ENCODE measurements at places on chromosomes 6 and 20.

DNA sequence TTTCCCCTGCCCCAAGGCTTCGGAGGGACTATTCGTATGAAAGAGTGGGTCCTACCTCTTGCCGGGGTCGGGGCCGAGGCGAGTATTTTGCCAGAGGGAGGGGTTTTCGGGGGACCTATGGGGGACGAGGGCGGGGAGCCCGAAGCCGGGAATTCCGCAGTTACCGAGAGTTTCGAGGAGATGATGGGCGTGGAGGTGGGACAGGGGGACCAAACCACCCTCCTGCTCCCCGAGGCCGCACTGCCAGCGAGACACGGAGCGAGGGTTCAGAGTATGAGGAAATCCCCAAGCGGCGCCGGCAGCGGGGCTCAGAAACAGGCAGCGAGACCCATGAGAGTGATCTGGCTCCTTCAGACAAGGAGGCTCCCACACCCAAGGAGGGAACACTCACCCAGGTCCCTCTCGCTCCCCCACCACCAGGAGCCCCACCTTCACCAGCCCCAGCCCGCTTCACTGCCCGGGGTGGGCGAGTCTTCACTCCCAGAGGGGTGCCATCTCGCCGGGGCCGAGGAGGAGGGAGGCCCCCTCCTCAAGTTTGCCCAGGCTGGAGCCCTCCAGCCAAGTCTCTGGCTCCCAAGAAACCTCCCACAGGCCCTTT is 11.3 kb downstream of the PRRC2A start:
- peaks cover 94% of the 10 kb centered on the region for H3K36me3 ChIP-seq
- DNase-seq = no peak
- H3K27me3 ChIP-seq = no peaks in the 10 kb centered on the region
- peaks cover 4% of the 10 kb centered on the region for H3K4me1 ChIP-seq
- H3K27ac ChIP-seq = no peak overlapping the region

GRCh38 chr6:121439475-121439874 is 4.0 kb downstream of the GJA1 start:
- H3K4me1 ChIP-seq = peaks cover 12% of the 10 kb centered on the region
- no peak overlapping the region for H3K27ac ChIP-seq
- DNase-seq = no peak
- H3K36me3 ChIP-seq = no peaks in the 10 kb centered on the region
- peaks cover 43% of the 10 kb centered on the region for H3K27me3 ChIP-seq

DNA sequence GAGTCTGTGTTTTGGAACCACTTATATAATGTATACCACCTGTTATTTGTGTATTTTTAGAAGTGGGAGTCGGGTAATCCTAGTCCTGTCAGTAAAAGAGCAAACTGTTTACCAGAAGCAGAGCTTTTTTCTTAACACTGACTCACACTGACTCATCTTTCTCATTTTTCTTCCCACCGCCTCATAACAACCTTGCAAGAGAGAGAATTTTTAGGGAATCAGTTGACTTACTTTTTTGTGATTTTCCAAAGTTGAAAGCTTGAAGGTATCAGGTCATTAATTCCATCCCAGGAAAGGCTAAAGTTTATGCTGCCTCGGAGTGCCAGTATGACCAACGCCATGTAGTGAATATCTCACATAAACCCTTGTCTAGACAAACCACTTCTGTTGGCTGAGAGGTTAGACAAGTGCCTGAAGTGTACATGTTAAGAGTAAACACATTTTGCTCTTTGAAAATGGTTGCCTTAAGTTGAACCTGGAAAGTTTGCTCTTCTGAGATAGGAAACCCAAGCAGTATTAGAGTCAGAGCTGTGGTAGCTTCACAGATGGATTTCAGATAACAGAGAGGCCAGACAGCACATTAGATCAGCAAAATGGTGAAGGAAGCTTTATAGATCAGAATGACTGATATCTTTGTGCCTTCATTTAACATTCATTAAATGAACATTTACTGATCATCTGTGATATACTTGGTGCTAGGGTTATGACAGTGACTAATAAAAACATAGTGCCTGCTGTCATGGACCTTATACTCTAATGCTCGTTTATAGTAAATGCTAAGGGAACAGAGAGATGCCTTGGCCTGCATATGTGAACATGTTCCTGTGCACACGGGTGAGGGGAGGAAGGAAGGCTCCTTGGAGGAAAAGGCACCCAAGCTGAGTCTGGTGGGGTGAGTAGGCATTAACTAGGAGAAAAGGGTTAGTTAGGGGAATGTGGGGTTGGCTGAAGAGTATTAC is 29.1 kb upstream of the PKIG start:
- no peaks in the 10 kb centered on the region for H3K36me3 ChIP-seq
- H3K27me3 ChIP-seq = peaks cover 5% of the 10 kb centered on the region
- DNase-seq = no peak
- H3K4me1 ChIP-seq = peaks cover 15% of the 10 kb centered on the region

DNA sequence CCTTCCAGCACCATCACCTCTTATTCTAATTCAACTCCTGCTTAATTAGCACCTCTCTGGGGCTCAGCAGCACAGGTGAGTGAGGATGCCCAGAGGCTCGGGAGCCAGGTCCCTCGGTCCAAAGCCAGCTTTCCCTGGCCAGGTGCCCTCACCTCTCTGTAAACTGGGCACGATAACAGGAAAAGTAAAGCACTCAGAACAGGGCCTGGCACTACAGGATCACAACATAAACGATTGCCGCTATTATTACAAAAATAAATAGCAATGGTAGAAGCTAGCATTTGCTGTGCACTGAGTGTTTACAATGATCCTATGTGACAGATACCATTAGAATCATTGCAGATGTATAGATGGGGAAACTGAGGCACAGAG is 2.6 kb downstream of the BPIFB2 start:
- DNase-seq = no peak
- peaks cover 2% of the 10 kb centered on the region for H3K4me1 ChIP-seq

DNA sequence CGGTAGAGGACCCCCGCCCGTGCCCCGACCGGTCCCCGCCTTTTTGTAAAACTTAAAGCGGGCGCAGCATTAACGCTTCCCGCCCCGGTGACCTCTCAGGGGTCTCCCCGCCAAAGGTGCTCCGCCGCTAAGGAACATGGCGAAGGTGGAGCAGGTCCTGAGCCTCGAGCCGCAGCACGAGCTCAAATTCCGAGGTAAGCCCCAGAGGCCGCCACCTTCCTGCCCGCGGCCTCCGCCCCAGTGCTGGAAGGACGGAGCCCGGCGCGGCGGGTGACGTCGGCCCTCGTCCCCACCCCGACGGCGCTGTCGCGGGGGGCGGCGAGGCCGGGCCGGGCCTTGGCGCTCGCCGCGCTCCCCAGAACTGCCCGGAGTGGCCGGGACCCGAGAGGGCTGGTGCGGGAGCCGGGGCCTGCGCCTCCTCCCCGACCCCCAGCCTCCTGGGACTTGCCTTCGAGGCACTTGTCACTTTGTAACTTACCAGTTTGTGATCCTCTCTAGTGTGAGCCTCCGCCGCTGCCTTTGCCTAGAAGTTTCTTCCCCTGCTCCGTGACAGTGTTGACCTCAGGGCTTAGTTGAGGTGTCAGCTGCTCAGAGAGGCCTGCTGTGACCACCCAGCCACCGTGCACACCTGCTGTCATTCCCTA is 417 bp downstream of the VAPB start:
- H3K4me3 ChIP-seq = peak overlapping the region; percentile 96
- H3K27me3 ChIP-seq = peaks cover 5% of the 10 kb centered on the region
- peak overlapping the region; percentile 97 for H3K27ac ChIP-seq

- H3K4me1 ChIP-seq = peaks cover 46% of the 10 kb centered on the region
- H3K27ac ChIP-seq = no peak overlapping the region
- H3K27me3 ChIP-seq = no peaks in the 10 kb centered on the region
Observed at GRCh38 chr20:56431471-56431870, 19.4 kb downstream of the CASS4 start.

DNA sequence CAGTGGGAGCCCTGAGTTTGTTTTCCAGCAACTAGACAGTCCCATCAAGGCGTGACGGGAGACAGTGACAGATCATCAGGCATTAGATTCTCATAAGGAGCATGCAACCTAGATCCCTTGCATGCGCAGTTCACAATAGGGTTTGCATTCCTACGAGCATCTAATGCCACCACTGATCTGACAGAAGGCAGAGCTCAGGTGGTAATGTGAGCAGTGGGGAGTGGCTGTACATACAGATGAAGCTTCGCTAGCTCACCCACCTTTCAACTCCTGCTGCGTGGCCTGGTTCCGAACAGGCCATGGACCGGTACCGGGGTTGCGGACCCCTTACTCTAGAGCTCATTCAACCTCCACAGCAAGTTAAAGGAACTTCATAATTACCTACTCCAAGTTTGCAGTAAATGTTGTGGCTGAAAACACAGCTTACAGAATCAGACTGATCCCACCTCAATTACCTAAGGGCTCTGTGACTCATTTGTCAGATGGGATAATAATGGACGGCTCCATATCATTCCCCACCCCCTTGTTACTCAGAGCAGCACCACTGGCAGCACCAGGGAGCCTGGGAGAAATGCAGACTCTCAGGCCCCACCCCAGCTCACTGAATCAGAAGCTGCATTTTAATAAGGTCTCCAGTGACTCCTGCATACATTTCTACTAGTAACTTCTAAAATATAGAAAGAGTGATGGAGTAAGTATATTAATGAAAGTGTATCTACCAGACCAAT is 15.7 kb downstream of the PXMP4 start:
- H3K27ac ChIP-seq = no peak overlapping the region
- DNase-seq = no peak
- no peaks in the 10 kb centered on the region for H3K27me3 ChIP-seq
- peaks cover 5% of the 10 kb centered on the region for H3K4me1 ChIP-seq
- H3K36me3 ChIP-seq = no peaks in the 10 kb centered on the region
- no peak overlapping the region for H3K4me3 ChIP-seq

DNA sequence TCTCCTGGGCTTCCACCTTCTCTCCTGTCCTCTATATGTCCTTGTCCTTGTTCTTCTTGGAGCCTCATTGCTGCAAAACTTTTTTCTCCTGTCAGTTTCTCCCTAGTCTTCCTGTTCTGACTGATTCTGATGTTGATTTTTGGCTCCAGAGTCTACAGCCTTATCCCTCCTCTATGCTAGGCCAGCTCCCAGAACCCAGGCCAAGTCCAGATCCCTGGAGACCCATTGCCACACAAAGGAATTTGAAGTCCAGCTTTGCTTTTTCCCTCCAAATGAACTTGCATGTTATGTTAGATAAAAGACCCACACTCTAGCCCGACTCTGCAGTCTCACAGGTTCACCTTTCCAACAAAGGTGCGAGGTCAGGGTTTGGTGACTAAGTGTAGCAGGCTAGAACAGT is 203.1 kb downstream of the FNDC1 start:
- H3K27ac ChIP-seq = no peak overlapping the region
- no peaks in the 10 kb centered on the region for H3K27me3 ChIP-seq
- no peaks in the 10 kb centered on the region for H3K36me3 ChIP-seq

DNA sequence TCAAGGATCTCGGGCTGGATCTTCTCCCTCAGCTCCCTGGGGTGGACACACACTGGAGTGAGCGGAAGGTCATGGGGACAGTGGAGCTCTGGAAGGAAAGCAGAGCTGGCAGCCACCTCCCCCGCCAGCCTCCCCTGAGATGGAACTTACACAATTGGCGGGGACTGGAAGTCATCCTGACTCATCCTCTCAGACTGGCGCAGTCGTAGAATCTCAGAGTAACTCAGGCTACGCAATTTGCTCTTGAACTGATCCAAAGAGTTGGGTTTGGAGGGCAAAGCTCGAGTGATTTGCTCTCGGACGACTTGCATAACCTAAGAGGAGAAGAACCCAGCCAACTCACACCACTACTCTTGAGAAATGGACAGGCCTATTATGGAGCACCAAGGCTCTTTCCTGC is 34.8 kb downstream of the ELMO2 start:
- DNase-seq = no peak
- H3K27ac ChIP-seq = no peak overlapping the region
- H3K36me3 ChIP-seq = peaks cover 89% of the 10 kb centered on the region

- H3K36me3 ChIP-seq = no peaks in the 10 kb centered on the region
- H3K27ac ChIP-seq = no peak overlapping the region
- no peaks in the 10 kb centered on the region for H3K4me1 ChIP-seq
Observed at GRCh38 chr20:1888796-1889463, 6.3 kb upstream of the SIRPA start.
